Renal cortex interstitium (tissue), 15 donors: ENCODE measurements at places on chromosomes 2 and 18. TPM values are rescaled to one million over a fixed set of nuclear protein-coding genes. Genes with fewer than 3 reads are reported as not detected.

STK11IP gene
- polyA plus RNA-seq = 24.0 TPM

HOXD10 gene
- 163 TPM for polyA plus RNA-seq

SPP2 gene
- polyA plus RNA-seq = not detected

TNFRSF11A gene
- polyA plus RNA-seq = 2.2 TPM

NGEF gene
- polyA plus RNA-seq = 2.4 TPM

ANXA4 gene
- polyA plus RNA-seq = 226 TPM

SFXN5 gene
- polyA plus RNA-seq = 27.6 TPM

ARHGAP15 gene
- polyA plus RNA-seq = 3.0 TPM

TGOLN2 gene
- polyA plus RNA-seq = 128 TPM

FAM124B gene
- polyA plus RNA-seq = 2.2 TPM

GCC2 gene
- 46.8 TPM for polyA plus RNA-seq

SCYGR4 gene
- polyA plus RNA-seq = not detected

TTN gene
- polyA plus RNA-seq = 1.2 TPM

OTX1 gene
- not detected for polyA plus RNA-seq

ALPI gene
- 0.06 TPM for polyA plus RNA-seq

CCDC148 gene
- polyA plus RNA-seq = 8.4 TPM

SERPINB2 gene
- 0.33 TPM for polyA plus RNA-seq

MEIS1 gene
- polyA plus RNA-seq = 127 TPM

MARS2 gene
- polyA plus RNA-seq = 7.0 TPM

C2orf15 gene
- polyA plus RNA-seq = 9.9 TPM

HOXD1 gene
- polyA plus RNA-seq = 12.4 TPM

CAPN14 gene
- 0.06 TPM for polyA plus RNA-seq

PLCL1 gene
- polyA plus RNA-seq = 16.6 TPM

PJVK gene
- 20.0 TPM for polyA plus RNA-seq

C2orf80 gene
- 0.23 TPM for polyA plus RNA-seq

DYSF gene
- 15.4 TPM for polyA plus RNA-seq

LRP1B gene
- 1.1 TPM for polyA plus RNA-seq

SIX2 gene
- polyA plus RNA-seq = 28.7 TPM

AGXT gene
- 0.17 TPM for polyA plus RNA-seq

RNU2-63P gene
- not detected for polyA plus RNA-seq

ANKRD30B gene
- not detected for polyA plus RNA-seq

DES gene
- polyA plus RNA-seq = 6.5 TPM

SLC9A4 gene
- 5.4 TPM for polyA plus RNA-seq
